T-helper 9 cell (primary cell): ENCODE measurements at places on chromosomes 4 and X.

- DNase-seq = peak; percentile 88
Observed at GRCh38 chrX:53224860-53225797, at the start of gene KDM5C. Gene KDM5C (minus strand): TSS chrX:53225207. CDS start chrX:53224889, 318 bp downstream.

DNA sequence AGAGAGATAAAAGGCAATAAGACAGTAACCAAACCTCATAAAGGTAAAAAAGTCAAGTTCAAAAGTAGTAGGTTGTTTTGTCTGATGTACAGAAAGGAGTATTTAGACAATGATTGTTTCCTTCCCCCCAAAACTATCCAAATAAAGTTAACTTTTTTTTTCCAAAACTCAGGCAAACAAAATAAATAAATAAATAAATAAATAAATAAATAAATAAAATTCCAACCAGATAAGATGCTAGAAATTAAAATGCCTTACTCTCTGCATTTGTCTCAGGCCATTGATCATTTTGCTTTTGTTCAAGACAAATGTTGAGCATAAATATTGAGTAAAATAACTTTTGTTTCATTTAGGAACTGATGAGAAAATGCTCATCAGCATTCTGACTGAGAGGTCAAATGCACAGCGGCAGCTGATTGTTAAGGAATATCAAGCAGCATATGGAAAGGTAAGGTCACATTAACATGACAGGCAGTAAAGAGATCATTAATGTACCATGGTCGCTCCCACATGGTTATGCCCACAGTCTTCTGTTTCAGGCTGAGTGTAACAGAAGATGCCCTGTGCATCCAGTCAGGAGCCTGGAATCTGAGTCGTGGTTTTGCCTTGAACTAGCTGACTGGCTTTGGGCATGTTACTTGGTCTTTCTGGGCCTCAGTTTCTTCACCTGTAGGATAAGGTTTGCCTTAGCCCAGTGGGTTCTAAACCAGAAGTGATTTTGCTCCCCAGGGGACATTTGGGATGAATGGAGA is 27.3 kb downstream of the ANXA3 start:
- no peak for DNase-seq

DNA sequence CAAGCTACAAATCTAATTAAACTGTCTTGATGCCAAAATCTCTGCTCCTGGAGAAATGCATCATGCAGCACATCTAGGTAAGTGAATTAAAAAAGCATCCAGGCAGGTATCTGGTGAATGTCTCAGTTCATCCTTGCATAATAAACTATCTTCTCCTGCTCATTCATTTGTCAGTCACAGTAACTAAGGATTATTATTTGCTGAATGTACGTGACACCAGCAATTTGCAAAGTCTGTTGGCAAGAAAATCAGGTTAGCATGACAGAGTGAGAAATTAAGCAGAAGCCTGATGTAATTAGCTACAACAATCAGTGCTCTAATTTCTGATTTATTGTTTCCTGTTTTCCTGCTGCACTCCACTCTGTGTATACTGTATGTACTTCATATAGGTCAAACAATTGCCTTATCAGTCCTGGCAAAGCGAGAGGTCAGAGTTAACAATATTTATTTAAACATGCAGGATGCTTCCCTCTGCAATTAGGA is 213.6 kb downstream of the FBXO8 start:
- no peak for DNase-seq

- no peak for DNase-seq
Observed at GRCh38 chr4:103449296-103450023, 251.3 kb upstream of the CENPE start.

DNA sequence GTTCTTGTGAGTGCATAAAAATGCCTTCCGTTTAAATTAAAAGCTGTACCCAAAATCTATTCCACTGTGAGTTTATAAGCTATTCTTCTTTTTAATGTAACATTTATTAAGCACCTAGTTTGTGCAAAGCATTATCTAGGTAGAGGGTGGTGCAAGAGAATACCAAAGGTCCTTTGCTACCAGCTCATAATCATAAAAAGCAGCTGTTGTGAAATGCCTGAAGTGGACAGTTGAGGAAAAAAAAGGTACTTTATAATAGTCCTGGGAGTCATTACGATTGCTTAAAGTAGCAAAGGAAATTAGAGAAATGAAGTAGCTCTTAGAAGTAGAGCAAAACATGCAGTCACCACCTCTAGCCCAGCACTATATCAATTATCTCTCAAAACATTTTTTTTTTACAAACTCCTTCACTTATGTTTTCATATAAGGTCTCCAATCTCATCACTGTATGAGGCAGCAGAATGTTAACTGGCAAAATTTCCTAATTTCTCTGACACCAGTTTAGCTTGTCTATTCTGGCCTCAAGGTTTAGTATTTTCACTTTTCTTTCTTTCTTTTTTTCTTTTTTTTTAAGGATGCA is 2.1 kb downstream of the MBNL3 start:
- no peak for DNase-seq

GRCh38 chrX:18047491-18047890 is 173.2 kb downstream of the BEND2 start:
- DNase-seq = no peak

GRCh38 chrX:56813318-56813837 is 84.3 kb downstream of the NBDY start:
- peak; percentile 36 for DNase-seq

DNA sequence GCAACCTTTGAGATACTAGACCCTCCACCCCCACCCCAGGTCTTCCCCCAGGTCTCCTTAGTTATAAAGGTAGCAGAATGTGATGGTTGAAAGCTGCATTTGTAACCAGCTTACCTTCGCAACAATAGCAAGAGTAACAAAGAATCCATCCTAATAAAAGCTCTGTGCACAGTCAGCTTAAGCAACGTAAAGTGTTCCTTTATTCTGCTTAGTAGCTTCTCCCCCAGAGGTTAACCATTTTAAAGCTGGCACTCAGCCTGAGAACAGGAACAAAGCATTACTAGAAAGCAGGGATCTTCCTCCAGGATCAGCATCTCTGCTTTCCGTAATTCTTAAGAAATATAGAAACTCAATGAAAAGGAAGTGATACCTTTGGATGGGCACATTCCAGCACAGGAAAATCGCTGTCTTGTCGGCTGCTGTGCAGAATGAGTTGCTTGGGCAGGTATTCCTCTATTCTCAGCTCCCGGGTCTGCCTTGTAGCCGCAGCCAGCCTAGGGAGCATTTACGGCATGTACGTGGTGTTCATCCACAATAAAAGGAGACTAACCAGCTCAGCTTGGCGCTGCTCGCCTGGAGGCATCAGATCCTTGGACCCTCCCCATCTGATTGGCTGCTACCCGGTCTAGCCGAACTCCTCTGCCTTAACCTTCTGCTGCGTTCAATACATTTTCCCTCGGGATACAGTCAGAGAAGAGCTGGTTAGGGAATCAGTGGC is 113.0 kb upstream of the TLR3 start:
- no peak for DNase-seq

- DNase-seq = no peak
Observed at GRCh38 chr4:180394312-180394711, 1848.9 kb upstream of the TENM3 start.

- DNase-seq = no peak
Observed at GRCh38 chr4:28702571-28702970, 1841.9 kb downstream of the STIM2 start.

DNA sequence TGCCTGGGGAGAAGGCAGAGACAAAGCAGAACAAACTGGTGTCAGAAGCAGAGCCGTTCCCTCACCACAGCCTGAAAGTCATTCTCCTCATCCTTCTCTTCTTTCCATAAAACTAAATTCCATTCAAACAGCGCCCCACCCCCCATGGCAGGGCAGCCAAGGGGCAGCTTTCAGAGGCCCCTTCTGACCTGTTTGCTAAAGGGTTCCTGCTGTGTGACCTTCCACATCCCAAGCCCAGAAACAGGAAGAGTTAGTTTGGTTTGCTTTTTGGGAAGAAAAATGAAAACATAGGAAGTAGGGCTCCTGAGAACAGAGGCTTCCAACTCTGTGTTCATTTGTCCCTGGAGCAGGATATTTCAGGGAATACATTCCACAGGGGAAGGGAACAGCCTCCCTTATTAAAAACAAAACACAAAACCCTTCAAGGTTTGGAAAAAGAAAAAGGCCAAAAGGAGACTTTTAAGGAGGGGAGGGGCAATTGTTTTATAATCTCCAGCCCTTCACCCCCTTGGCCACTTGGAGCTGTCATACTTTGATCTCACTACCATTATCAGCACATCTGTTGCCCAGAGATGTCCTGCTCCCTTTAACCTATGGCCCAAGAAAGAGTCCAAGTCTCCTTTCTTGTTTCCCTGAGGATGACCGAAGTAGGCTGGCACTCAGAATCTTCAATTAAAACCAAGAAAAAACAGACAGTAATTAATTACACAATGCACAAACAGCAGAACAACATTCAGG is 25.3 kb downstream of the STARD8 start:
- no peak for DNase-seq

GRCh38 chr4:86543560-86544309 is 50.4 kb upstream of the PTPN13 start:
- DNase-seq = no peak

GRCh38 chrX:137427816-137428215 is 138.1 kb upstream of the ZIC3 start:
- DNase-seq = no peak

DNA sequence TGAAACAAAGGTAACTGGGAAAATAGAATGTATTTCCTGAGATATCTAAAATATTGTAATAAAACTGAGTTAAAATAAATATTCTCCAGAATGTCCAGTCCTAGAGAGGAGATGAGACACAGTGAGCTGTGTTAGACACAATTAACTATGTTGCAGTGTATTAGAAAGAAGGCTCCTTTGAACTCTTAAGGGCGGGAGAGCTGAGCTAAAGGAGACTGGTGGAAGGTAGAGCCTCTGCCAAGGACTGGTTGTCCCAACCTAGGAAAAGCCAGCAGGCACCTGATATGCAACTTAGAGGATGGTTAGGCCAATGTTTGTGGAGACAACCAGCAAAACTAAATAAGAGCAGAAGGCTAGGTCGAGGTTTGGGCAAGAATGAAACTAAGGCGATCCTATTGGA is 4.3 kb downstream of the ASB11 start:
- no peak for DNase-seq

DNA sequence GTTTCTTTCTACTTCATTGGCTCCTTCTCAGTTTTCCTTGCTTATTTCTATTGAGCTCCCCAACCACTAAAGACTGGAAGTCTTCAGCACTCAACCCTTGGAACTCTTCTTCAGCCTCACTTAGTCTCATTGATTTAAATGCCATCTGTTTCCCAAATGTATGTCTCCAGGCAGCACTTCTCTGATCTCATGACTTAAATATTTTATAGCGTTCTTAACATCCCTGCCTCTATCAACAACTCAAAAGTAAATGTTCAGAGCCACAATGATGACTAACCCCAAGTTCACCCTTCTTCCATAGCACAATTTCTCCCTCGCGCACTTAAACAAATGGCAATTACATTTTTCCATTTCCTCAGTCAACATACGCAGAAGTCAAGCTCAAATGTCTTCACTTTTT is 1393.3 kb downstream of the ARAP2 start:
- no peak for DNase-seq

DNA sequence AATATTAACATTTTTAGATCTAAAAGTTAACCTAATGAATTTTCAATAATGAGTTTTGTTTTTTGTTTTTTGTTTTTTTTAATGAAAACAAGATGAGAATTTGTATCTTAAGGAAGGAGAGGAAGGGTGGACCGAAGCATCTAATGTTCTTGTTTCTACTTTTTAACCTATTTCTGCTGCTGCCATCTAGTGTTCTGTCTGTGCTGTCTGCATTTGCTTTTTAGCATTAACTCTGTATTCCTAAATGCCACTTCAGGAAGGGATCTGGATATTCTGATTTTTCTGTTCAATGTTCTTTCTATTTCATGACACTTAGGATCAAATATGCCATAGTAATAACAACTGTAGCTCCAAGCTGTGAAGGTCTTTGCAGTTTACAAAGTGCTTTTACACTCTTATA is 161.7 kb downstream of the BRWD3 start:
- no peak for DNase-seq

DNA sequence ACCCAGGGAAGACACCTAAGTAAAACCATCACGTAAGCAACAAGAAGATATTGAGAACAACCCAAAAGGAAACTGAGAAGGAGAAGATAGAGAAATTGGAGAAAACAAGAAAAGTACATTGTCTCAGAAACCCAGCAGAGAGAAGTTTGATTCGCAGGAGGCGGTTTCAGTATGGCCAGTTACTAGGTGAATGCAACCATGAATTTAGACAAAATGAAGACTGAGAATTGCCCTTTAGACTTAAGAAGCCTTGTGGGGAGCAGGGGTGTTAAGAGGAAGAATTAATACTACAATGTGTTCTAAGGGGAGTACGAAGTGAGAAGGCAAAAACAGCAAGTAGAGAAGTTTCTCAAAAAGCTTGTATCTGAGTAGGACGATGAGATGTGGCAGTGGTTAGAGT is 229.3 kb upstream of the NEIL3 start:
- no peak for DNase-seq

DNA sequence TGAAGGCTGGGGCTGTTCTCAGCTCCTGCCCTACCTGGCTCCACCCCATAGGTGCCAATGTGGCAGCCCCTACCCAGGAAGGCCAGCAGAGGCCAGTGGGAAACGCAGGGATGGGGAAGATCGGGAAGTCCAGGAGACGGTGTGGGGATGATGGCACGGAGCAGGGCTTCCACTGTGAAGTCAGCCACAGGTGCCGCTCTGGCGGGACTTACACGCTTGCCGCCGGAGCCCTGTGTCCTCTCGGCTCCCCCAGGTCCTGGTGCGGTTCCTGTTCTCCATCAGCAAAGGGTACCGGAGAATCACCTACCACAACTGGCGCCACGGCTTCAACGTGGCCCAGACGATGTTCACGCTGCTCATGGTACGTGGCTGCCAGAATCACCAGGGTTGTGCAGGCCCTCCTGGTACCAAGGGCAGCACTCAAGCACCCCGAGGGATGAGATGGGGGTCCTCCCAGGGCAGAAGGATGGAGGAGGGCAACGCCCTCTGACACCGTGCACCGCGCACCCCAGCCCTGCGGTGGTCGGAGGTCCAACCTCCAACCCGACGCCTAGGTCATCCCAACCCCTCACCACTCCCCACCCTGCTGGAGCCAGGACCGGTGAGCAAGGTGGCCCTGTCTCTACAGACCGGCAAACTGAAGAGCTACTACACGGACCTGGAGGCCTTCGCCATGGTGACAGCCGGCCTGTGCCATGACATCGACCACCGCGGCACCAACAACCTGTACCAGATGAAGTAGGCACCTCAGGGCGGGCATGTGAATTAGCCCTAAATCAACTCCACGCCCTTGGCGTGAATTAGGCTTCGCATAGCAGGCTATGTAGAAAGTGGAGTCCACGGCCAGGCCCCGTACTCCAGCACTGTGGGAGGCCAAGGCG is 12.0 kb downstream of the ATP5ME start:
- DNase-seq = no peak

GRCh38 chrX:38225093-38225492 is 4.4 kb upstream of the SRPX start:
- no peak for DNase-seq

GRCh38 chr4:124804584-124804983 is 92.1 kb upstream of the ANKRD50 start:
- no peak for DNase-seq
